ENCODE measurements at places on chromosomes 2 and 18.

GRCh38 chr18:3162181-3162580 is 57.6 kb downstream of the MYOM1 start:
- no peak for DNase-seq

- DNase-seq, result no peak
These were observed 35.7 kb downstream of the ODC1 start for GRCh38 chr2:10412380-10412779.

- DNase-seq, result no peak
These were observed 137.4 kb downstream of the HNMT start for GRCh38 chr2:138101718-138102117.

GRCh38 chr18:76306685-76307292 is 188.3 kb downstream of the ZNF516 start:
- DNase-seq, result no peak

DNA sequence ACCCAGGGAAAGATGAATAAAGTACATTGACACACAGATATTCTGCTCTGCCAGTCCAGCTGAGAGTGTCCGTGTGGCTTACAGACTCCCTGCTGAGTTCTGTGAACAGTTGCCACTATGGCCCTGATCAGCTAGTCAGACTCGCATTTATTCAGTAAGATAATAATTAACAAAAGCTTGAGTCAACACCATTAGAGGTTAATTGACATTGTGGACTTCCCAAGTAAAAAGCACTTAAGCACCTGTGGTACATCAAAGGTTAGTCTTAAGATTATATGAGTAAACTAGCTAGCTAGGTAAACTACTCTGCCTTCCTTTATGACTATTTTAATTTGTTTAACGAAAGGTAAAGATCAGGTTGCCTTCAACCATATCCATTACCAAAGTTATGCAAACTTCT is 33.7 kb downstream of the ANKRD30B start:
- no peak for DNase-seq

GRCh38 chr2:29841386-29842004 is 79.9 kb downstream of the ALK start:
- peak; percentile 44 for DNase-seq

GRCh38 chr2:48954311-48954710 is 198.8 kb upstream of the LHCGR start:
- DNase-seq, result no peak

DNA sequence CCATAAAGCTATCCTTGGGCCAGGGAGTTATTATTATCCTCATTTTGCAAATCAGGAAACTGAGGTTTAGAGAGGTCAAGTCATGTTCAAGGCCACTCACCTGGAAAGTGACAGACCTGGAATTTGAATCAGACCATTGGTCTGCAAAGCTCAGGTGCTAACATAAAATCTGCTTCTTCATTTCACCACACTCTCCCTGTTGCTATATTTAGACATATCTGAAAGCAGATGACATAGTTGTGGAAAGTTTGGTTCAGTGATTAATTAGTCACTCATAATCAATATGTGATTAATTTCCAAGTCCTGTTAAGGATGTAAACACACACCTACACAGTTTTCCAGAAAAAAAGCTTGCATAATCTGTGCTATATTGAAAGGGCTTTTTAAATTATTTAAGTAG is 57.4 kb downstream of the LINC00305 start:
- no peak for DNase-seq

- no peak for DNase-seq
These were observed 253.4 kb downstream of the HDAC4 start for GRCh38 chr2:239147376-239147775.

GRCh38 chr18:42141439-42141838 is 186.4 kb downstream of the PIK3C3 start:
- DNase-seq, result no peak
